ENCODE measurements at places on chromosomes 1 and 21.
A peak's percentile ranks its signal among the peaks of the same experiment; 100 is the strongest.

GRCh38 chr1:31625561-31626222, 8.2 kb downstream of the HCRTR1 start:
- DNase-seq, result no peak

DNA sequence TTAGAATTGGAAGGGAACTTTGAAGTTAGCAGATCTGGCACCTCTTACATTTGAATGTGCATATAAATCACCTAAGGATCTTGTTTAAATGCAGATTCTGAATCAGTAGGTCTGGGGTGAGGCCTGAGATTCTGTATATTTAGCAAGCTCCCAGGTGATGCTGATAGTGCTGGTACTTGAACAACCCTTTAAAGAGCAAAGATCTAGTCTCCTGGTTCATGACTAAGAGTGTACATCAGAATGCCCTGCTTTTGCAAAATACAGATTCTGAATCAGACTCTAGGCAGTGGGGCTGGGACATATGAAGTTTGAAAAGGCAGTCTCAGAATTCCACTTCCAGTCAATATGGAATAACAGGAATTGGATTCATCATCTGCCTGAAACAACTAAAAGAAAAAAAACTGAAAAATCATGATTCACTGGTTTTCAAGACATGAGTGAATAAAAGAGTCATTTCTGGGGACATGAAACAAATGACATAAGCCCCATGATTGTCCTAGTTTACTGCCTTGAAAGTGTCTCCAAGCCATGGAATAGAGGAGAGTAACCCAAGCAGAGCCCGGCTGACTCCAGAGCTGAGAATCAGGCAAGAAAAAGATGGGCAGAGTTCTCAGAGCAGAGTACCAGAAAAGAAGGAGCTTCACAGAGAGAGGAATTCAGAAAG, 149.6 kb upstream of the SGIP1 start:
- DNase-seq, result no peak

DNA sequence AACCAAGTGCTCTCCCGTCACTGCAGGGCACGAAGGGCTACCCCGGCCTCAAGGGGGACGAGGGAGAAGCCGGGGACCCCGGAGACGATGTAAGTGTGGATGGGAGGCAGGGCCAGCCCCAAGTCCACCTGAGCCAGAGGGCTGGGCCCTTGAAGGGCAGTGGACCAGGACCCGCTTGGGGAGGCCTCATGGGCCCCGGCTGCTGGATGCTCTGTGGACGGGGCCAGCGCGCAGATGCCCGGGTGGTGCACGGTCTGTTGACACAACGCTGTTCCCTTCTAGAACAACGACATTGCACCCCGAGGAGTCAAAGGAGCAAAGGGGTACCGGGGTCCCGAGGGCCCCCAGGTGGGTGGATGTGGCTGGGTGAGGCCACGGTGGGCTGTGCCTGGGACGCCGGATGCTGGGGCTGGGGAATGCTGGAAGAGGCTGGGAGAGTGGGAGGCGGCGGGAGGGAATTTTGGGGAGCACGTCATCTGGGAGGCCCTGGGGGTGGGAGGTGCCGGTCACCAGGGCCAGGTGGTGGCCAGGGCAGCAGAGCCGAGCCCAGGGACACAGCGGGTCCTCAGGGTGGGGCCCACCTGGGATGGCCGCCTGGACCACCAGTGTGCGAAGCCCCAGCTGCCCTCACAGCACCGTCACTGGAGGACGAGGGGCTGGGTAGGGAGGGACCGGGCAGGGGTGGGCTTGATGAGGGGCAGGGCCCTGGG, 17.5 kb downstream of the COL6A1 start:
- peak; percentile 37 for DNase-seq

DNA sequence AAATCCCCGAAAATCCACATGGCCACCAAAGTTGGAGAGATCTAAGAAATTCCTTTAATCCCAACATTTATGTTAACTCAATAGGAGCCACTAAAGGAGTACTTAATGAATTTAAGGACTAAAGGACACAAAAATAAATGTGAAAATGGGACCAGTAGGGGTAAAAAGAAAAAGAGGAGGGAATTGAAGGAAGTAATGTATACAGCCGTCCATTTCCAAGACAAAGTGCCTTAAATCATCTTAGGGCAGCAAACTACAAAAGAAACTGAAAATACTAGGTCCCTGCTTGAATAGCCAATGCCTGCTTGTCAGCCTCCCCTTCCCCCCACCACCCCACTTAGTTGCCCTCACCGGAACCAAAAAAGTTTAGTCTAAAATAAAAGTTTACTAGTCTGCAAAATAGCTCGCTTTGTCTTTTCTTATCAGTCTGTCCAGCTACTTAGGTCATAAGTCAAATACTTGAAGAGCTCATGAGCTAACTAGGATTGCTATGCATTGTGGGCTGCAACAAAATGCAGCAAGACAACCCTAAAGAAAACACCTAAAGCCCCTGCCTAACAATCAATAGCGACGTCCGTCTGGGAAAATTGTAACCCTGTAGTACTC, 66.3 kb upstream of the TLR5 start:
- no peak for DNase-seq

DNA sequence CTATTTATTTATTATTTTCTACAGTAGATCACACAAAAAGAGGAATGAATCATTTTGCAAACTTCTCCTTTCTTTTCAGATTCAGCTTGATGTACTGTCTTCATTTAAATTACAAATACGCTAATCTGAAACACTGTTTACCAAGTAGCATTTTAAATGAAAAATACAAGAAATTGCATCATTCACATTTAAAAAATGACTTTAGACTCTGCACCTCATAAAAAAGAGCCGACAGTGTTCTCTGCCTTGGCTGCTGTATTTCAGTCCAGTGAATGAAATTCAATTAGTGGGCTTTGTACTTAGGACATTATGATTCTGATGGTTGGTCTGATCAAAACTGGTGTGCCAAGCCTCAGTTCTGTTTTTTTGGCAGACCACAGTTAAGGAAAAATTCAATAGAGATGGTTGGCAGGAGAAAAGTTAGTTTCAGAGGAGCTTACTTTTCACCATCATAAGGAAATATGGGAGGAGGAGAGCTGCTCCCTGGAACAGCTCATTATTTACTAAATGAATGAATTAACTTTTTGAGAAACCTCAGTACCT, 222.4 kb upstream of the ESRRG start:
- DNase-seq, result no peak

DNA sequence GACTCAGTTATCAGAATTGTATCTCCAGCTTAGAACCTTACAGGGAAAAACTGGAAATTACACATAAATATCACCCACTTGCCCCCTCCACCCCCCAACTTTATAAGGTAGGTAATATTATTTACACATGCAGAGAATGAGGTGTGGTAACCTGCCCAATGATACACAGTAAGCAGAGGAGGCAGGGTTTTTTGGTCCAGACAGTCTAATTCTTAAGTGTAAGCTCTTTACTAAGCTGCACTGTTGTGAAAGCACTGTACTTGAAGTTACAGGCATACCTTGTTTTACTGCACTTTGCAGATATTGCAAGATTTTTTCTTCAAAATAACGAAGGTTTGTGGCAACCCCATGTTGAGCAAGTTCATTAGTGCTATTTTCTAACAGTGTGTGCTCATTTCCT, 24.8 kb upstream of the MYOCOS start:
- no peak for DNase-seq

DNA sequence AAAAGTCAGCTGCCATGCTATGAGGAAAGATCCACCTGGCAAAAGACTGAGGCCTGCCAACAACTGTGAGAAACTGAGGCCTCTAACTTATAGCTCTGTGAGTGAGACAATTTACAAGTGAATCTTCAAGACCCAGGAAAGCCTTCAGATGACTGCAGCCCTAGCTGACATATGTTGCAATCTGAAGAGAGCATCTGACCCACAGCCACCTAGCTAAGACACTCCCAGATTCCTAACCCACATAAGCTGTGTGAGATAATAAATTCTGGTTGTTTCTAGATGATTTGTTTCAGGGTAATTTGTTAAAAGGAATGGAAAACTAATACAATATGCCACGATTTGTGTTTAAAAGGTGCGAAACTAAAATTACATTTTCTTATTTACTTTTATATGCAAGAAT, 55.1 kb downstream of the HFM1 start:
- no peak for DNase-seq

GRCh38 chr1:231899713-231900435, 273.3 kb downstream of the DISC1 start:
- no peak for DNase-seq
